ENCODE measurements at places on chromosomes 1 and 21. TPM values are rescaled to one million over a fixed set of nuclear protein-coding genes. Genes with fewer than 3 reads are reported as not detected.

DNA sequence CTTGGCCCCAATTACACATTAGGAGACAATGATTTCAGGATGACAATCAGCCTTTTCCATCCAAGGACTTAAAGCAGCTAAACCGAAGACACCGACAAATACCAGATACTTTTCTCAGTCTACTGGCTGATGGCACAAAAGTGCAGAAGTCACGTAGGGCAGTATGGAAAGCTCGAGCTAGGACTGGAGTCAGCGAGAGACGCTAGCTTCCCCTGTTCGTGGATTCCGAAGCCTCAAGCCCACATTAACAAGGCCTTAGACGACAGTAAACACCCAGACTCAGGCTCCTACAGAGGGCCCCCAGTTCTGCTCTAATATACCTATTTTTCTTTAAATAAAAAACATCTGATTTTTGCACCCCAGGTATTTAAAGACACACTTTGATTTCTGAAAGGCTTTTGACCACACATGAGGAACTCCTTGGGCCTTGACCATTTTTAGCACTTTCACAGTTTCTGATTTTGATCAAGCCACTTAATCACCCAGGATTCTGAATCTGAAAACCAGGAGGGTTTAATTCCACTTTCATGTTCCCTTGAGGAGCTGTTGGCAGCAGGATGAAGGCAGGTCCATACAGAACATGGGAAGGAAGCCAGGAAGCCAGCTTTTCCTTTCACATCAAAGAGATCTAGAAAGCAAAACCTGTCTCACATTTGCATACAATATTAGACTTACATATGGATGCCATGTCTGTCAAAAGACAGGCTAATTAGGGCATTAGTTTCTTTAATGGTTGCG lies 204.1 kb downstream of the GABPA start:
- no peak for DNase-seq

- DNase-seq = no peak
These were observed 14.3 kb downstream of the ATP2B4 start for GRCh38 chr1:203640723-203641502.

DNA sequence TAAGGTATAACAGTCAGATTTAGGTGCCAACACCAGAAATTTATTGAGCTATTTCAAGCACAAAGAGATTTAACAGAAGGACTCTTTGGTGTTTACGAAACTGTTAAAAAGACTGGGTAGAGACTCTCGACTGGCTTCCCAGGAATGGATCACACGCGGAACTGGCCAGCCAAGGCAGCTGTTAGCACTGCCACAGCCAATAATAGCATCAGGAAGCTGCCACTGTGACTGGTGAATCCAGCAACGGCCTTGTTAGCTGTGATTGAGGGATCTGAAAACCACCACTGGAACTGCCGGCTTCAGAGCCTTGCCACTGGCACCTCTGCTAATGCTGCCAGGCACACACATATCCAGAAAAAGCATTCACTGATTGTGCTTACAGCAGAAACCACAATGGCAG lies 10.6 kb upstream of the SIM2 start:
- no peak for DNase-seq

DNA sequence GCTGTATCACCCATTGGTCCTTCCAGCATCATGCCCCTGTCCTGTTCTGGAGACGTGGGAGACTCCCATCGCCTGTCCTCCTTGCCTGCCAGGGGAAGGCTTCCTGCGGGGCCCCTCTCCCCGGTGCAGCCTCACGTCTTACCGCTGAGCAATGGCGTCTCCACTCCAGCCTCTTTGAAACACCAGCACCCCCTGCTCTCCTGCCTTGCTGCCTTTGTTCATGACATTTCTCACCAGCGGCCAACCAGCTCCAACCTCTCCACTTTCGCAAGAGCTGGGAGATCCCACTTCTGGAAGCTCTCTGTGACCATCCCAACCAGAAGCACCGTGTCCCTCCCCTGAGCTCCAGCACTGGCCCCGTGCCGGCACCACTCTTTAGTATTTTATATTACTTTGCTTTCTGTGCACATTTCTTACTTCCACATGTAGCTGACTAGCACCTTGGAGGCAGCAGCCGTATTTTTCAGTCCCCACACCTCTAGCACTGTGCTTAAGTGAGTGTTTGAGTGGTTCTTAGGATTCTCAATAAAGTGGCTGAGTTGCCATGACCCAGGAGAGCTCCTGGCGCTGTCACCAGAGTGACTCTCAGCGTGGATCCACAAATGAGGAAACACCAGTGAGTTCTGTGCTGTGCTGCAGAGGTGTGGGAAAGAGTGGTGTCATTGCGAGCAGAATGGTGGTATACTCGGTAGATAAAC lies 83.5 kb downstream of the ATP5PO start:
- no peak for DNase-seq

DNA sequence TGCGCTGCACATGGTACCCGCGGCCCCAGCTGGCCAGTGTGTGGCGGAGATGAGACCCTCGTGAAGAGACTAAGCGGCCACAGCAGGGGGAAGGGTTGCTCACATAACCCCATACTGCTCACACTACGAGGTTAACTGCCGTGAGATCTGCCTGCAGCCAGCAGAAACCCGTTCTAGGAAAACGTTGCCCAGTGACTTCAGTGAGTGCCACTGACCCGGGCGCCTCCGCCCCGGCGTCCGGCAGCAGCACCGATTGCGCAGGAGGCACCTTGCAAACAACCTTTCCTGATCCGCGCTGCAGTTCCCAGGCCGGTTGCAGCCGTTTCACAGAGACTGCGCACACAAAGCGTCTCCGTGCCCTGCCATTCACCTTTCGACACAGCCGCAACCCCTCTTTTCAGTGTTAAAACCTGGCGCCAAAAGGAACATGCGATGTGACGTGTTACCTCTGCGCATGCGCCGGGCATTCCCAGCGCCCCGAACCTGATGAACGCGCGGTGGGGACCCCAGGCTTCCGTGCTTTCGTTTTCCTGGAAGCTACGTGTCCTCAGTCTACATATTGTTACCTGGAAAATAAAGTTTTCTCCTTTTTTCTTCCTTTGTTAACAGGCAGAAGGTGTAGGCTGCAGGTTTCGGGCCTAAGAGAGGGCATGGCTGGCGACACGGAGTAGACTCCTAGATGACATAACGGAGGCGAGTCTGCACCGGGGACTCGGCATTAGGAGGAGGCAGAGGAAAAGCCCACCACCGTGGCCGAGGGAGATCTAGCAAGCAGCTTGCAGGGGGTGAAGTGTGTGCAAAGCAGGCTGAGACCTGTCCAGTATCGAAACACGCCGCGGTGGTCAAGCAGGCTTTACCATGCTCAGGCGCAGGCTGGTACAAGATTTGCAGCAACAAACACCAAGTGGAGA lies 8.9 kb downstream of the VPS26C start:
- DNase-seq = peak; percentile 47

DNA sequence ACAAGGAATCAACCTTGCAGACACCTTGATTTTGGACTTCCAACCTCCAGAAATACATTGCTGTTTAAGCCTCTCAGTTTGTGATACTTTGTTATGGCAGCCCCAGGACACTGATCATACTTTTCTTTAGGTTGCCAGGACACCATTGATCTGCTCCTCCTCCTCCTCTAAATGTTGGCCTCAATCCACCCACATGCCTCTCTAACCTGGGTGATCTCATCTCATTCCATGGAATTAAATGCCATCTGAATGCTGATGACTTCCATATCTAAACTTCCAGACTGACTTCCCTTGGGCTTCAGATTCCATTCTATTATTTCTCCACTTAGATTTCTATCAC lies 7.4 kb upstream of the PPP1R15B start:
- no peak for DNase-seq

DNA sequence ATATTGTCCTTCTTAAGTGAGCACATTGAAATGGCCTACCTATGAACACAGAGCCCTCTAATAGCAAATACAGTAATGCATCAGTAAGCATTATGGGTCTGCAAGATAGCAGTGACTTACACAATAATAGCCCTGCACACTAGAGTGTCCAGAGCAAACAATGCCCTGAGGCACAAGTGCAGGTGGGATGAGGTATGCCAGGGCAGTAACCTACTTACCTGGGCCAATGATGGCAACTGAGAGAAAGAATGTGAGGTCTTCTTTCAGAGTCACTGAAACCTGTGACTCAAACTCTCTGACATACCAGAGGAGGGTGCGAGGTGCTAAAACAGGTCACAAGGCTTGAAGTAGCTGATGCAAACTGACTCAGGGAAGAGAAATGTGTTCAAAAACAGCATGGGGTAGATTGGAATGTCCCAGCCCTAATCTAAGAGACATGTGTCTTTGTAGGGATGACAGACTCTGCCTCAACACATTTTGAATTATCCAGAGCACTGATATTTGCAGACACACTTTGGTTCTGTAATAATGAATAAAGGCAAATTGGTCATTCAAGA lies 168.5 kb upstream of the RUNX1 start:
- DNase-seq = no peak

GRCh38 chr1:202266061-202266765 lies 72.6 kb downstream of the LGR6 start:
- no peak for DNase-seq

GRCh38 chr1:185207980-185208602 lies 51.1 kb downstream of the SWT1 start:
- no peak for DNase-seq

- no peak for DNase-seq
These were observed 6.2 kb downstream of the KRTAP10-12 start for GRCh38 chr21:44702973-44703730.

GRCh38 chr21:46437511-46437910 lies 21.2 kb upstream of the DIP2A start:
- DNase-seq = no peak

Gene ADAM30
- polyA plus RNA-seq = not detected

Gene DAB1
- 5.3 TPM for polyA plus RNA-seq

Gene BTBD8
- 5.1 TPM for polyA plus RNA-seq

Gene S100A8
- 9.8 TPM for polyA plus RNA-seq
